ENCODE measurements at places on chromosomes 3 and 15.

- no peak for DNase-seq
These were observed 77.9 kb downstream of the NTRK3 start for GRCh38 chr15:88178631-88179030.

DNA sequence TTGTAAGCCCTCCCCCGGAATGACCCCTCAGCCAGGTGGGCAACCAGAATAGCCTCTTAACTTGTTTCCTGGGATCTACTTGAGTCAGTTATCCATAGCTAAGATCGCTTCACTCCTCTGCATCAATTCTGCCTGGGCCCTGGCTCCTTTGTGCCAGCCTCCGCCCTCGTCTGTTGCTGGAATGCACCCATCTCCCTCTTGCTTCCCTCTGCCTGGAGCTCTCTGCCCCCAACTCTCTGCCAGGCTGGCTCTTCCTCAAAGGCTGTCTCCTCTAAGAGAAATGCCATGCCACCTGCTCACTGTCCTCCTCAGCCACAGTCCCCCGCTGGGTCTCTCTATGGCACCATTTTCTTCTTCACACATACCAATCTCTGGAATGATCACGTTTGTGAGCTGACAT, 240.8 kb downstream of the ADAMTS17 start:
- no peak for DNase-seq

DNA sequence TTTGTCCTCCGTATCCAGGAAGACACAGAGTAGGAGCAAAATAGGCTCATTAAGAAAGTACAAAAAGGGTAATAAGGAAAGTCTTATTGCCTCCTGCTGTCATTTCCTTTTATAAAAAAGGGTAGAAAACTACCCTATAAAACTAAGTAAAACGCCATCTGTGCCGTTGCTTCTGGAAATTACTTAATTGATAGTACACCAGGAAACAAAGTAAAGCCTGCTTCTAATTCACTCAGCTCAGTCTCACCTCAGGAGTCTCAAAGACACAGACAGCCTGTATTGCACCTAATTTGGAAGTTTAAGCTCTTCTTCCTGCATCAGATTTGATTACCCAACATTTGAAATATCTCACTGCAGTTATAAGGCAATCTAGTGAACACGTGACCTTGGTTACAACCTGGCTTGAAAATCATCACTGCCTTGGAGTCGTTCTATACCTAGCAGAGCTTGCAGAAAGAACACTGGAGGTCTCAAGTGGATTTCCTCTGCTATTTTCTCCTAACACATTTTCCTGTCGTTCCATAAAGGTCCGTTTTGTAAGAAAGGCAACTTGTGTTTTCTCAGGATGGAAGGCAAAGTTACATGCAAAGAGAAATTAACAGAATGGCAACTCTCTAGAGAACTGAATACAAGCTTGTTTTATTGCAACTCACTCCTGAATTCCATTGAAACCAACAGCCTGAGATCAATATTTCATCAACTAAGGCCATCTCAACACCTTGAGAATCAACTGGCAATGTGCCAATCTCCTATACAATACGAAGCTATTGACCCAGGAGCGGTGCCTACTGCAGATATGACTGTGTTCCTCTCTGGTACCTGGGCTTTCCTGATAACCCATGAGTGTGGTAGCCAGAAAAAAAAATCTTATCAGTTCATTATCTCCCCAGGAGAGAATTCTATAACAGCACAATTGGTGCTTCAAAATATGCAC, 203.3 kb upstream of the LMCD1 start:
- no peak for DNase-seq

DNA sequence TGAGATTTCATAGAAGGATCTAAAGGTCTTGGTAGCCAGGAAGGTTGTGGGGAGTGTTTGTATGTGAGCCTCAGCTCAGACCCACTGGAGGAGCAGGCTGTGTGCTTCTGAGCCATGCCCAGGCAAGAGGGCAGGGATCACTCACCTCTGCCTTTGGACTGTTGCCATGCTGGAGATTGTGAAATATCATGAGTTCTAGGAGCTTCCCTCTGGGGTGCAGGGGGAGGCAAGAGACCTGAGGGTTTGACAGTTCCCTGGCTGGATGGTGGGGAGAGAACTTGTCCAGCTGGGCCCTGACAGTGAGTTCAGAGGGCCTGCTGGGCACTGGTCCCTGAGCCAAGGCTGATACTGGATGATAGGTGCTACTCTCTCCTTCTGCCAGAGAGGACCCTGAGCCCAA, 6.0 kb downstream of the SLC6A1 start:
- no peak for DNase-seq

DNA sequence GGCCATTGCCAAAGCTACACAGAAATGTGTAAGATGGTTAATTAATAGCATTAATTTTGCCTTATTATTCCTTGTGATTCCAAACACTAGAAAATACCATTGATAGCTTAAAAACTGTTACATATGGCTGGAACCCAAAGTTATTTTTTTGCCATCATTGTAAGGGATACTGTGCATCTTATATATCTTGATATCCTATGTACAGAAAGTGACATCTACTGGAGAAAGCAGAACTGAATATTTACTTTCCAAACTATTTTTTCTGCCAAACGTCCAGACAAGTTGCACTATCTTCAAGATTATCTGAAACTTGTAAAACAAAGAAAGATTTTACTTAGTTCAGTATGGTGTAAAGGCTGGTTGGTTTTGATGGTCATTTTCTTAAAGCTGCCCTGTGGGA, 33.3 kb upstream of the MEIS2 start:
- DNase-seq, result no peak

DNA sequence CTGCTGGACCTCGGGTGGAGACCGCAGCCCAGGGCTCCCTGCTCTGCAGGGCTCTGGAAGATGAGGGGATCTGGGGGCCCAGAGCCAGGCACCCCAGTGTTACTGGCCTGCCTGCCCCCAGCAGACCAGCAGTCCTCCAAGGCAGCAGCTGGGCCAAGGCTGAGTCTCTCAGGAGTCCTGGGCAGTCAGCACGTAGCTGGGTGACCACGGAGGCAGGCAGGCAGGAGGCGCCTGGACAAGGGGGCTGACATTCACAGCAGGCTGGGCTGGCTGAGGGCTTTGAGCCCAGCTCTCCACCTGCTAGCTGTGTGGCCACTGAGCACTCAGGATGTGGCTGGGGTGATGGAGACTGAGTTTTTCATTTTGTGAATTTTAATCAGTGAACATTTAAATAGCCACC, 67.9 kb downstream of the IQSEC1 start:
- DNase-seq, result no peak

DNA sequence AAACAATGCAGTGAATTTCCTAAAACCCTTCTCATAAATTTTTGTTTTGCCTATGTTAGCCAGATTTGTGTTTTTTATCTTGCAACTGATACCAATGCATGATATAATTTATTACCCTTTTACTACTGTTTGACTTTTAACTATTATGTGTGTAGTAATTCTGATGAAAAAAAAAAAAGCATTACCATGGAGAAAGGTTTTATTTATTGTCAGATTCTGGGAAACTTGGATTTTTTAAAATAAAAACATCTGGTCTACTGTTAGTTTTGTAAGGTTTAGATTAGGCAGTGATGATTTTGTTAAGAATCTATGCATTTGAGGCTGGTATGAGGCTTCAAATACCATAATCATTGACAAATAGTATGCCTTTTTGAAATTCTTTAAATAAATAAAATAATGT, 470.4 kb upstream of the ROBO1 start:
- no peak for DNase-seq

DNA sequence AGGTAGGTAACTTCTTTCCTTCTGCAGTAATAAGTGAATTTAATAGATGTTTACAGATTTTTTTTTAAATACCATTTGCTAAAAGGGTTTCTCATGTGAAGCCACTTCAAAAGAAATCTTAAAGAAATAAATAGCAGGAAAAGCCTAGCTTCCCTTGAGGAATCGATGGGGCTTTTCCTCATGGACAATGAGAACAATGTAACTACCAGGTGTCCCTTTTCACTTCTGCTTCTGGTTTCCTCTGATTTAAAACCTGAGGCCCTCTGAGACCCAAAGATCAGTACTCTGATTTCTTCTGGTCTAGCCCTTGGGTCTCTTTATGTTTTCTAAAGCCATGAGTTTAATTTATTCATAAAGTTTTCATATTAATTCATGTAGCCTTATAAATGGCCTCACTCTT, 13.1 kb upstream of the TMEM42 start:
- no peak for DNase-seq

DNA sequence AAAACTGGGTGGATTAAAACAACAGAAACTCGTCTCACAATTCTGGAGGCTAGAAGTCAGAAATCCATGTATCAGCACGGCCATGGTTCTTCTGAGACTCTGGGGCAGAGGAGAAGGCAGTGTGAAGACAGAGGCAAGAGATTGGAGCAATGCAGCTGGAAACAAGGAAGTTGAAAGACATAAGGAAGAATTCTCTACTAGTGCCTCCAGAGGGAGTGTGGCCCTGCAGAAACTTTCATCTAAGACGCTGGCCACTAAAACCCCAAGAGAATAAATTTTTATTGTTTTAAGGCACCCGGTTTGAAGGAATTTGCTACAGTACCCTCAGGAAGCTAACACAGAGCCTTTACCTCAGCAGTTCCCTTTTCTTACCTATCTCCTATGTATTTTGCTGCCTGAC, 1012.2 kb upstream of the CADM2 start:
- no peak for DNase-seq

DNA sequence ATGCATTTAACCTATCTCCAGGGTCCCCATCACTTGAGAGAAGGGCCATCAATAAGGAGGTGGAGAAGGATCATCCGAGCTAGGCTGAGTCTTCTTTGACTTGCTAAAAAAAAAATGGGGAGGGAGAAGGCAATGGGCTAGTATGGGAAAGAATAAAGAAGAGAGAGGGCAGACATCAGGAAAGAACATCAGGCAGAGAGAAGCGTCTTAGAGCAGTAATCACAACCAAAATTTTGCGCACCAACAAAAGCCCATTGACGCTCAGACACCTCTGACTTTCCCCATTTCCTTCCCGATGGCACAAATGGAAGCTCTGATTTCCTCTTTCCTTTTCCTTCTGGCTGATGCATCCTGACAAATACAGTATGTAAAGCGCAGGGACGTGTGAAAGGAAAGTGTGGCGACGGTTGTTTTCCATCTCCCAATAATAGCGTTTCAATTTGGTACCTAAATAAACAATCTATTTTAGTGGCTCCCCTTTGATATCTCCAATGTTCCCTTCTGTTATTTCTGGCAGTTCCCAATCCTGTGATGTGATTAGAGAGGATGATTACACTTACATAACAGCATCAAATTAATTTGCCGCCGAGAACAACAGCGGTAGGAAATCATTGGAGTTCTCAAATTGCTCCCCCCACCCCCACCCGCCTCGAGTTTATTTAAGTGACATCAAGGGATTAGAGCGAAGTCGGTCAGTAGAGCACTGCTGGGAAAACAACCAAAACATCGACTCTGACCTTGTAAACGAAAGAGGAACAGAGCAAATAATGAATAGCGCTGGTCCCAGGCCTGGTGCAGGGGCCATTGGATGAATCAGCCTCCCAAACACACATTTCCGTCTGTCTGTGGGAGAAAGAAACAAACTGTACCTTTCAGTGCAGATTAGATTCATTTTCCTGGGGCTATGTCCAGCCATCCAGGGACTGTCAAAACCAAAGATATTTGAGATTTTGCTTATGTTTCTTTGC, 273.3 kb upstream of the ICE2 start:
- DNase-seq, result peak; percentile 33

- DNase-seq, result peak; percentile 82
These were observed 120.6 kb downstream of the TNIK start for GRCh38 chr3:171339598-171339997.

GRCh38 chr15:56367156-56367555, 1.9 kb downstream of the TEX9 start:
- DNase-seq, result no peak

- DNase-seq, result peak; percentile 37
These were observed 38.0 kb downstream of the SEMA3G start for GRCh38 chr3:52406791-52407510.

- DNase-seq, result no peak
These were observed 33.8 kb upstream of the ACP3 start for GRCh38 chr3:132283440-132283839.

- no peak for DNase-seq
These were observed 143.2 kb upstream of the PRR20G start for GRCh38 chr3:127431066-127431465.

DNA sequence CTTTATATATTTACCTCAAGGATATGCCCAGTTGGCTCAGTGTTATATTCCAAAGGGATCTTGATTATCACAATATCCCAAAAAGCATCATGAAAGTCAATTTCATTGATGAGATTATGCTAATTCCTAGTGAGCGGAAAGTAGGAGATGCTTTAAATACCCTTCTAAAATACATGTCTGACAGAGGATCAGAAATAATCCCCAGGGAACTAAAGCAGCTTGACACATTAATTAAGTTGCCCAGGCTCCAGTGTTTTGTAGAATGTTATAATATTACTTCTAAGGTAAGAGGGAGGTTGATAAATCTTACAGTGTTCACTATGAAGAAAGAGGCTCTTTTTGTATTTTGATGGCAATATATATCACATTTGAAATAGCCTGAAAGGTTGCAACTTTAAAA, 767.5 kb upstream of the ROBO1 start:
- DNase-seq, result no peak

DNA sequence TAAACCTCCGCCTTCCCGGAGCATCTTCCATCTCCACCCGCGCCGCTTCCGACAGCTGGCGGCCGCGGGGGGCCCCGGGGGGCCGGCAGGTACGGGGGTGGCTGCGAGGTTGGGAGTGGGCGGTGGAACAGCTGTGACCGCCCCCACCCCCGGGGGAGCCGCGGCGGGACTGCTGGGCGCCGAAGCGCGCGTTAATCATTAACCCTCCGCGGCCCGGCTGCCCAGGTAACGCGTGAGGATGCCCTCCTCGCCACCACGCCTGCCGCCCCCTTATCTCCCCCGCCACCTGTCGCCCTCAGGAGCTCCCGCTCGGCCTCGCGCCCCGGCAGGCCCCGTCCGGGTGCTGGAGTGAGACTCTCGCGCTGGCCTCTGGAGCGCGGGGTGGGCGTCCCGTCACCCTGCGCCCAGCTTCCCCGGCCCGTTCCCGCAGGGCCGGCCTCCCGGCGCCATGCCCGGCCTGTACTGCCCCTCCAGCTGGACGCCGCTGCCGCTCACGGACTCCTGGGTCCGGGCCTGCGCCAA, 757 bp downstream of the VWA5B2 start:
- DNase-seq, result no peak

- peak; percentile 81 for DNase-seq
These were observed at the start of gene P2RY1 for GRCh38 chr3:152834776-152835600. Gene P2RY1 (plus strand): TSS chr3:152835131. CDS start chr3:152835783, 652 bp downstream.

DNA sequence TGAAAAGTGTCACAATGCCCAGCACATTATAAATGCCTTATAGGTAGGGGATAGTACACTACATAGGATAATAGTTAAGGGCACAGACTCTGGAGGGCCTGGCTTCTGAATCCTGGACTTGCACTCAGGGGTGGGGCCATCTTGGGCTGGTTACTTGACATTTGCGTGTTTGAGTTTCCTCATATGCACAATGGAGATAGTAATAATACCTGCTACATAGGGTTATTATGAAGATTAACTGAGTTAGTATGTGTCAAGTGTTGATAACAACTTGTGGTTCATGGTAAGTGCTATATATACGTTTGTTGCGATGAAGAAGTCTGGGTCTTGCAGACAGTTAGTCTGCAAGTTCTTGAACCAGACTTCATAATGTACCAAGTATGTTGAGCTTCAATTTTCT, 37.0 kb downstream of the MITF start:
- DNase-seq, result no peak

- DNase-seq, result no peak
These were observed 153.9 kb downstream of the BBX start for GRCh38 chr3:107676469-107677309.

GRCh38 chr3:146092230-146092629, 68.8 kb downstream of the PLOD2 start:
- no peak for DNase-seq
